GM12878 (cell line): ENCODE measurements at places on chromosomes 12 and 14.

DNA sequence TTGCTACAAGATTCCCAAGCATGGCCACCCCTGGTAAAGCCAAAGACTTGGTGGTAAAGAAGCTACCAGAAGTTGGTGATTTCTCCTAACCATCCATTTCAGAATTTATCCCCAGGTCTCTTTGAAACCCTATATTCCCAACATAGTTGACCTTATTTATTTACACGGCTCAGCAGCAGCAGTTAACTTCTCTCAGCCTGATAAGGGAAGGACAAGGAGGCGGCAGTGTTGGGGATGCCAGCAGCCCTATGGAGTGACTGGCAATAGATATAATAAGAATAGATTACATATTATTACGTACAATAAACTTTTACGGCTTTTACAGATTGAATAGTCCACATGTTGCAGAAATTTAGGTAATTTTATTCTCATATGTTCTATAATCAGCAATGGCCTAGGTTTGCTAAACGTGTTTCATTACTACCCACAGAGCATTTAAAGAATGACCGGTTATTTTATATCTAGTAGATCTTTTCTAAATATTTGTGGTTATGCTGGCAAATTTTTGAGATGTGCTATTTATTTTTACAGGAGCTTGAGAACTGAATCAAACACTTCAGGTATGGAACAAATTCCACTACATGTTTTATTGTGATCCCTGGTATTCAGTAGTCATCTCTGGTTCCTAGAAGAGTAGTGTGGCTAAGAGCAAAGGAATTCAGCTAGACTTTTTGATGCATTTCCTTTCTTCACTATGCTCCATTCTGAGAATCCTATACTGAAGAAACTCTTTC is 19.8 kb upstream of the PALS1 start:
- no peak for DNase-seq

DNA sequence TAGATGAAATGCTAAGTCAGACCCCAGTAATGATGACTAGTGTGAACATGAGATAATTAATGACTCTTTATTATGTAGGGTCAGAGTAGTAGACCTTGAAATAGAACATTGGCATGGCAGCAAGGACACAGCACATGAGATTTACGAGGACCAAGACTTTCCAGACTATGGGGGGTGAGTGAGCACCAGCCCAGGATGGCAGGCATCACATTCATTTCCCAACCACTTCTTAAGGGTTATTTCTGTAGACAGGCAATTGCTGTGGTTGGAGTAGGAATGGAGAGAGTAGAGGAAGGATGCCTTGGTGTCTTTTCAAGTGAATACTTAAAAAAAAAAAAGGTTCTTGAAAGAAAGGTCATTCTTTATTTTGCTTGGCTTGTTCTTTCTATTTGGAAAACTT is 189.4 kb upstream of the DYRK2 start:
- no peak for DNase-seq

DNA sequence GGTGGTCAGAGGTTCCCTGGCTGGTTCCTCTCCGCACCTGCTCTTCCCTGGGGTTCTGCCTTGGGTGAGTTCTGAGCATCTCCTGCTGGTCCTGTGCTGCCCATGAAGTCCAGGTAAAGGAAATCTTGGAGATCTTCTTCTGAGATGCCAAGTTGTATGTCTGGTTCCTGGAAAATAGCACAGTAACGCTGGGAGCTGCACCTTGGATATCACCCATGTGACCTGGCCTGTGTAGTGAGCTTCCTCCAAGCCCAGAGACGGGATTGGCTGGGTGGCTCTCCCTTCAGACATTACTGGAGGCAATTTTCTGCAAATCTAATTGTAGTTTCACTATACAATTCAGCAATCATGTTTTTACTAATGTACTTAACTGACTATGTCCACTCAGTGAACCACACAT is 1281.1 kb downstream of the TMEM121 start:
- no peak for DNase-seq

- DNase-seq = no peak
Observed at GRCh38 chr12:38892087-38892786, 13.2 kb downstream of the CPNE8 start.

DNA sequence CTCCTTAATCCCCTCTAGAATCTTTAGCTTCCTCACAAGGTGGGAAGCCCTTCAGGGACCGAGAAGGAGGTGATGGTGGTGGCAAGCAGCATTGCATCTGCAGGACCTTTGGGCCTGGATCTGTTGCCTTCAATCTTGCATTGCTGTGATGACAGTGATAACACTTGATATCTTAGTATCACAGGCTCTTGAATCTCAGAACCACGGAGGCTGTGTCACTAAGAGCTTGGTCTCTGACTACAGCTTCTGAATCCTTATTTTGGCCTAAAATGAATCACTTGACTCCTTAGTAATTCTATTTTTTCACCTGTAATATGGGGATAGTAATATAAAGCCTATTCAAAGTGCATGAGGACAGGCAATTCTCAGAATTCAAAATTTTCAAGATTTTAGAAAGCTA is 8.9 kb upstream of the AMN1 start:
- no peak for DNase-seq

GRCh38 chr14:53381895-53382294 is 228.8 kb upstream of the DDHD1 start:
- no peak for DNase-seq

DNA sequence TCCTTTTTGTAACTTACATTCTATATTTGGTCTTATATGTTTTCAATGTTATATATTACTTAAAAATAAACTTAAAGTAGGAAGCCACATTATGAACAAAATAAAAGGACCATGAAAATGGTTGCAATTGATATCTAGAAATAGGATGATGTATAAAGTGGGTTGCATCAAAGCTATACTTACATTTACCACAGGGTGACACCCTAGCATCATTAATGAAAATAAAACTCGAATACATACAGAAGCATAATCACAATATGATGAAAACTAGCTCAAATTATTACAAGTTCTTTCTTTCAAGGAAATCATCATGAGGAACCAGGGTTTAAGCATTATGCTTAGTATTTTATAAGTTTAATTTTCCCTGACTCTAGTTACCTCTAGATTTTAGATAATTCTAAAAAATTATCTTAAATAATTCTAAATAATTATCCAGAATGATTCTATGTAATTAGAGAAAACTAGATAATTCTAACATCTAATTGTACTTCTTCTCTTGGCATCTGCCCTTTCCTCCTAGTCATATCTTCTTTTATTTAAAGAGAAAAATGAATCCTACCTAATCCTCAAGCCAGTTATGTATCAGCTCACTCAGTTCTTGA is 31.2 kb downstream of the TAS2R7 start:
- DNase-seq = no peak

GRCh38 chr14:63493246-63493645 is 49.9 kb downstream of the PPP2R5E start:
- no peak for DNase-seq

DNA sequence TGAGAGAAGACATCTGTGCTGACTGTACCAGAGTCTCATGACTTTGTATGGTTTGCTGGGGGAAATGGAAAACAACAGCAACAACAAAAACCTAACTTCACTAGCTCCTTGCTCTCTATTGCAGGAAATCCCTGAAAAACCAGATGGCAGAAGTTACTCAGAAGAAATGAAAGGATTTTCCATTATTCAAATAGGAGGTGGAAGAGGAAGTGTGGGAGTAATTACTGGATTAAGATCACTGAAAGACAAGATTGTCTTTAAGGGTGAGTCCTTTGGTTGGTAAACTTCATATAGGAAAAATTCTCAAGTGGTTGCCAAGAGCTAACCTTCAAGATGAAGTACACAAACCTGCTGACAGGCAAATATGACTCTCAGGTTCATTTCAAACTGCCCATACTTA is 391.9 kb upstream of the ATP2B1 start:
- no peak for DNase-seq
